ENCODE measurements at places on chromosomes 2 and 18.
A peak's percentile ranks its signal among the peaks of the same experiment; 100 is the strongest.

- DNase-seq: no peak
Observed at GRCh38 chr2:178246696-178247095, 52.4 kb downstream of the OSBPL6 start.

- no peak for DNase-seq
Observed at GRCh38 chr2:135208016-135208415, 155.9 kb downstream of the RAB3GAP1 start.

- no peak for DNase-seq
Observed at GRCh38 chr2:168874368-168875054, 15.7 kb downstream of the SPC25 start.

DNA sequence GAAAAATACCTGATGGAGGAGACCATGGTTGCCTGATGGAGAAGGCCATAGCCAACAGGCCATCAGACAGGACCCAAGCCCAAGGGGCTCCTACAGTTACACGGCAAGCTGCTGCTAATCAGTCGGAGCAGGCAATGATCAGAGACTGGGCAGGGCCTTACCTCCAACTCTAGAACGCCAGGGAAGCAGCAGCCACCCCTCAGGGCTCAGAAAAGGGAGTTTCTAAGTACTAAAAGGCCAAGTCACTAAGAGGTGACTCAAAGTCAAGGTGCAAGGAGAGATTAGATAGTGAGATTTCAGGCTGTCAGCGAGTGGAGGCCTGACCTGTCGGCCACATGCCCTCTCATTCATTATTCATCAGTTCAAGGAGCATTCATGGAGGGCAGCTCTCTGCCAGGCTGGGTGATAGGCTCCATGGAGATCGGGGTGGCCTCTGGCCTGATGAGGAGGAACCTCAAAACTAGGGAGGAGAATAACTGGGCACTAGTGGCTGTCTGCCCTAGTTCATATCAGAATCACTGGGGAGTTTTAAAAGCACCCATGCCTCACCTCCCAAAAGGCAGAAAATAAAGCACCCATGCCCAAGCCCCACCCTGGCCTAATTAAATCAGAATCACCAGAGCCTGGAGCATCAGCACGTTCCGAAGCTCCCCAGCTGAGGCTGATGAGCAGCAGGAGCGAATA lies 3.6 kb downstream of the VIL1 start:
- no peak for DNase-seq

DNA sequence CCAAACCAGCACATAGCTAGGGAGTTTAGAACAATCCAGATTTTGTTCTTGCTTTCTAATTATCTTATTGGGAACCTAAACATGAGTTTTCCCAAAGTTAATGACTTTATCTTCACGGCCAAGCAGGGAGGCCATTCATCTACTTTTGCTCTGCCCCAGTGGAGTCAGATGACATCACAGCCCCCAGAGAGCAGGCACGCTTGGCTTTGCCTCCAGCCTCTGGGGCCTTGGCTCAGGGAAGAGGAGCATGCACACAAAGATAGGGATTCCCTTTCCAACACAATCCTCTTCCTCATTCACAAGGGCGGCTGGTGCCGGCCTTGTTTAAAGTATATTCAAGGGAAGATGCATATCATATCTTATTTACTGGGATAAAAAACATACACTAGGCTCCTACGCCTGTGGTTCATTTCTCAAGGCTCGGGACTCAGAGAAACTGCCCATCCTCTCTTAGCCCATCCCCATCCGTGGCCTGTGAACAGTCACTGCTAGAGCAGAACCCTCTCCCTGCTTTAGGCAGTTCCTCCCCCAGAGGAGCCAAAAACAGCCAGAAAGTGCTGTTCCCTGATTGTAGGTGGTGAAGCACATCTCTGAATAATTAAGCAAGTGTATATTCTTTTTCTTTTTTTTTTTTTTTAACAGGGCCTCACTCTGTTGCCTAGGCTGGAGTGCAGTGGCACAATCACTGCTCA lies 21.2 kb downstream of the TGFA start:
- DNase-seq: no peak

DNA sequence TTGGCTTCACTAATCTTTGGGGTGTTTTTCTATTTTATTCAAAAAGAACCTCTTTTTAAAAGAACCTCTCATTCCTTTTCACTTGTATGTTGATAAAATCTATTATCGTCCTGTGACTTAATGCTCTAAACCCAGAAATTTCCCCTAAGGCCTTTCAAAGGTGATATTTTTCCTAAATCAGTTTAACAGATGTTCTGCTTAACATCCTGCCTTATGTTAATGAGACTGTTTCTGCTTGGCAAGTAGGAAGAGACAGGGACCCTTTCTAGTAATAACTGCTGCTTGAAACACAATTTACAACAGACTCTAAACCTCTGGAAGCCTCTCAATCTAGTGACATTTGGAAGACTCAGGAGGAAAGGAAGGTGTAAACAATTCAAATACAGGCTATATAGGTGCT lies 128.8 kb downstream of the KCNJ3 start:
- DNase-seq: no peak

- no peak for DNase-seq
Observed at GRCh38 chr2:6556755-6557154, 309.0 kb downstream of the CMPK2 start.

- no peak for DNase-seq
Observed at GRCh38 chr18:45329316-45329715, 286.0 kb upstream of the SLC14A2 start.

DNA sequence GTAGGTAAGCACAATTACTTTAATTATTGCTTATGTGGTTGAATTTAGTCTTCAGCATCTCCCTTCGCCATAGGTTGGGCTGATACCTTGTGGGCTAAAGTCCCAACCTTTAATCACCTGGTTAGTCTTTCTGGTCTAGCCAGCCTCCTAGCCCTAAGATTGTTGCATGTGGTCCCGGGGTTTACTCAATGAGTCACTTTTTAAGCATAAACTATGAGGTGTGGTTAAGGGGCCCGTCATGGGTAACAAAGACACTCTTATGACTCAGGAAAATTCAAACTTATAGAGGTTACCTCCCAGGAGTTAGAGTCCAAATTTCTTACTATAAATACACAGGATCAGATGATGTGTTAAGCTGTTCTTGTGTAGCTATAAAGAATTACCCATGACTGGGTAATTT lies 841.6 kb downstream of the TRIB2 start:
- DNase-seq: no peak

DNA sequence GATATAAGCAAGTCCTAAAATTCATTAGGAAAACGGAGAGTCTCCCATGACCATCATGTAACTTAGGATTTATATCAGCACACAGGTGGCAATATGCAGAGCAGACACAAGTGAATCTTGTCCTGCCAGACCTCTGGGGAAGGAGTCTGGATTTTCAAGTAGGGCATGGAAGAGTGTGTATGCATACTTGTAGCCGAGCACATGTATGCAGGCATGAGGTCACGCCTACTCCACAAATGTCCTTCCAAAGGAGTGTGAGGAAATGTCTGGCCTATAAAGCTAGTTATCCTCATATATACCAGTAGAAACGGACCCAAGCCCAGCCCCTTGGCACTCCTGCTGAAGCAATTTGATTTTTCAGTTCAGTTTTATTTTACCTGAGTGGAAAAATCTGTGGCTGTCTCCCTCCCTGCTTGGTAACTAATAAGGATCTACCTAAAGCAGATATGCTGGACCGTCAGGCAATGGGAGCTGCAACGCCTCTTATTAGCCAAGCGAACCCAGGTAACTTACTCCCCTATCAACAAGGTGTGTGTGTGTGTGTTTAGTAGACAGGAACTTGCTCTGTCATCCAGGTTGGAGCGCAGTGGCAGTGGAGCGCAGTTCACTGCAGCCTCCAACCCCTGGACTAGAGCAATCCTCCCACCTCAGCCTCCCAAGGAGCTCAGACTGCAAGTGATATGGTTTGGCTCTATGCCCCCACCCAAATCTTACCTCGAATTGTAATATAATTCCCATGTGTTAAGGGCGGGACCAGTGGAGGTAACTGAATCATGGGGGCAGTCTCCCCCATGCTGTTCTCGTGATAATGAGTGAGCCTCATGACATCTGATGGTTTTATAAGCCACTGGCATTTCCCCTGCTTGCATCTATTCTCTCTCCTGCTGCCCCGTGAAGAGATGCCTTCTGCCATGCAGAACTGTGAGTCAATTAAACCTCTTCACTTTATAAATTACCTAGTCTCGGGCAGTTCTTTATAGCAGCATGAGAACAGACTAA lies 2.8 kb downstream of the STAT1 start:
- DNase-seq: no peak

- DNase-seq: peak; percentile 40
Observed at GRCh38 chr2:218367415-218368149, 10.9 kb downstream of the CATIP start.

DNA sequence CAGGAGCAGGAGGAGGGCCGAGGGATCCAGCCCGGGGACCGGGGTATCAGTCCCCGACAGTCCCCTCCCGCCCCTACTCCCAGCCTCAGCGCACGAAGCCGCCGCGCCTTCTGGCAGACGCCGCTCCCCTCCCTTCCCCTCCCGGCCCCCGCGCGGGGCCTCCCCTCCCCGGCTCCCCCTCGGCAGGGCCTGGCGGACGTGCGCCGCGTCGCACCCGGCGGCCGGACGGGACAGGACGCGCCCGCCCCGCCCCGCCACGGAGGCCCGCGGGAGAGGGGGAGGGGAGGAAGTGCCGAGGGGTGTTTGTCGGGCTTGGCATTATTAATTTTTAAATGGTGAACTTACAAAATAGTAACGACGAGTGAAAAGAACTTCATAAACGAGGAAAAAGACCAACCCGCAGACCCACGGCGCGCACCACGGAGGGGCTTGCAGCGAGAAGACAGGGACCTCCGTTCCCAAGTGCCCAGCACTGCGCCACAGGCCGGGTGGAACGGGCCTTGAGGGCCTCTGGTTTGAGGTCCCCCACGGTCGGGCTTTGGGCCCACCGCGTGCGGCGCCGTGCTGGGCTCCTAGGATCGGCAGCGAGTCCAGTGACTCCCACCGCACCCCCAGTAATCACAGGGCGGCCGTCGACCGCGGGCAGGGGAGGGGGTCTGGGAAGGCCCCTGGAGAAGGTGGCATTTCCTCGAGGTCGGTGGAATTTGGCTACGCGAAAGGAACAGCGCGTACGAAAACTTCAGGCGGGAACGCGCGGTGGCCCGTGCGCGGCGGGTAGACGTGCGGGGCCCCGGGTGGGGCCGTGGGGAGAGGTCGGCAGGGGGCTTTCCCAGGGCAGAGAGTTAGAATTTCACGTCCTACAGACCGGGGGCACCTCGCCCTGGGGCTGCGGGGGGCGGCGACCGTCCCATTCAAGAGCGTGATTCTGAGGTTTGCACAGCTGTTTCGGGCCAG lies 954 bp upstream of the CTDSP1 start:
- DNase-seq: peak; percentile 63

- no peak for DNase-seq
Observed at GRCh38 chr2:44745922-44746766, 195.4 kb upstream of the SIX3 start.

DNA sequence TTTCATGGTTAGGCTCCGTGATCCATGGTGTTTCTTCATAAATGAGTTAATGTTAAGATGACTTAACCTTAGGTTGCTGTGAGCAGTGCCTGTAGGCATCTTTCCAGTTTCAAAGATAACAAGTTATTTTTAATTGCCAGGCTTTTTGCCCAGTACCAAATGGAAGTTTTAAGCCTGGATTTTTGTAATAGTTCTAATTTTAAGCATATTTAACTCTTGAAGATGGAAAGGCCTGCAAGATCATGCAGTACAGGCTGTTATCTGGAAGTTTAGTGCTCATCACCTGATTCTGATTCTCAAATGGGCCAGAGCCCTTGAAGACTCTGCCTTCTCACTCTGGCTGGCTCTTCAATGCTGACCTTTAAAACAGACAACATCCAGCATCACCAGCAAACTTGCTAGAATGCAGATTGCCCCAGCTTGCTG lies 141.3 kb downstream of the NCK2 start:
- DNase-seq: no peak

DNA sequence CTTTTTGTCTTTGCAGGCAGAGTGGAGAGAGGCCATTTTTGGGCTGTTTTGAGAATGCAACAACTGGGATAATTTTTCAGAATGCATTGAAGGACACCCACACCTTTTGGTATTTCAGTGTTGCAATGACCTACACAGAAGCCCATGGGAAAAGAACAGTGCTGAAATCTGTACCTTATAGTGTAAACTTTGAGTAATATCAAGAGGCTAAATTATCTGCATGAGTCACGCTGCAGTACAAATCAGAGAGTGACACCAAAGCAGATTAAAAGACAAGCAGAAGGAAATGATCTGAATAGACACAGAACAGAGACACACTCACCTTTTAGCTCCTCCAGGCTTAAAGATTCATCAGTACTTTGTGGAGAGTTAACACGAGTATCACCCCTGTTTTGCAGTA lies 265.3 kb downstream of the PAX3 start:
- DNase-seq: no peak

- DNase-seq: no peak
Observed at GRCh38 chr18:57547260-57547659, 39.2 kb downstream of the FECH start.

DNA sequence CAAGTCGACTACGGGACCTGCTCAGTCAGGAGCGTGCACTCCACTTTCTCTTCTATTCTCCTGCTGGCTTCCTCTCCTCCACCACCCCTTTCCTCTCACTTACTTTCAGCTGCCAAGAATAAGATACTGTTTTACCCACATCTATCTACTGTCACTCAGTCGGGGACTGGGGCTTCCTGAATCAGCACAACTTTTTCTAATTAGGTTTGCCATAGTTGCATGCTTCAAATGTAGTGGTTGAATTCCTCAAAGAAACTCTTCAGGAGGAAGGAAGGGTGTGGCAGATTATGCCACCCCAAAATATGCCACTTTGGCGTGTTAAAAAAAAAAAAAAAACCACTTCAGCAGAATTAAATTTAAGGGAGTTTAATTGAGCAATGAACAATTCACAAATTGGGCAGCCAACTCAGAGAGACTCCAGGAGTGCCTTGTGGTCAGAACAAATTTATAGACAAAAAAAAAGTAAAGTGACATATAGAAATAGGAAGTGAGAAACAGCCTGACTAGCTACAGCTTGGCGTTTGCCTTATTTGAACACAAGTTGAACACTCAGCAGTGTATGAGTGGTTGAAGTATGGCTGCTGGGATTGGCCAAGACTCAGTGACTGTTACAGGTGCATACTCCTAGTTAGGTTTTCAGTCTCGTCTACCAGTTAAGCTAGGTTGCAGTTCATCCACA lies 32.5 kb upstream of the RMDN2 start:
- DNase-seq: no peak

DNA sequence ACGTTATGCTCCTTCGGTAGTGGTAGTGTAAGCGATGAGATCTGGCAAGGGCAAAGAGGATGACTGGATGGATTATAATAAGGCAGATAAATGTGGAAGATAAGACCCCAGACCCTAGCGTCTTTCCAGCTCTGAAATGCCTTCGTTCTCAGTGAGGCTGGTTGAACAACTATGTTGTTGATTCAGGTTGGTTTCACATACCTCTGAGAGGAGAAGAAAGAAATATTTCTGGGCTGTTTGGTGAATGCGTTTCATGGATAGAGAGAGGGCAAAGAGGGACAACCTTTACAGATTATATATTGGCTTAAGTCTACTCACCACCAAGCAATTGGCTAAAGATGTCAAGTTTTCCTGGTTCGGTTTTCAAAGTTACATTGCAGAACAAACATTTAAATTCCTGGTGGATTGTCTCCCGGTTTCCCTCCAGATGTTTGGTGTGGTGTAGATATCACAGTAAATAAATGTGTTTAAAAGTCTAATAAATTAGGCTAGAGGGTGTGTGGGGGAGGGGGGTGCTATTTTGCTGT lies 190.1 kb upstream of the GLI2 start:
- DNase-seq: no peak

GRCh38 chr2:113711851-113712250 lies 44.6 kb downstream of the SLC35F5 start:
- no peak for DNase-seq

- no peak for DNase-seq
Observed at GRCh38 chr2:183126635-183127034, 2.4 kb downstream of the NUP35 start.

All from amygdala (tissue), 56 donors.